ENCODE measurements at places on chromosomes 12 and 14.

- no peak for DNase-seq
Observed at GRCh38 chr14:29955087-29955486, 27.4 kb upstream of the PRKD1 start.

- no peak for DNase-seq
Observed at GRCh38 chr14:98754343-98755020, 517.5 kb downstream of the BCL11B start.

DNA sequence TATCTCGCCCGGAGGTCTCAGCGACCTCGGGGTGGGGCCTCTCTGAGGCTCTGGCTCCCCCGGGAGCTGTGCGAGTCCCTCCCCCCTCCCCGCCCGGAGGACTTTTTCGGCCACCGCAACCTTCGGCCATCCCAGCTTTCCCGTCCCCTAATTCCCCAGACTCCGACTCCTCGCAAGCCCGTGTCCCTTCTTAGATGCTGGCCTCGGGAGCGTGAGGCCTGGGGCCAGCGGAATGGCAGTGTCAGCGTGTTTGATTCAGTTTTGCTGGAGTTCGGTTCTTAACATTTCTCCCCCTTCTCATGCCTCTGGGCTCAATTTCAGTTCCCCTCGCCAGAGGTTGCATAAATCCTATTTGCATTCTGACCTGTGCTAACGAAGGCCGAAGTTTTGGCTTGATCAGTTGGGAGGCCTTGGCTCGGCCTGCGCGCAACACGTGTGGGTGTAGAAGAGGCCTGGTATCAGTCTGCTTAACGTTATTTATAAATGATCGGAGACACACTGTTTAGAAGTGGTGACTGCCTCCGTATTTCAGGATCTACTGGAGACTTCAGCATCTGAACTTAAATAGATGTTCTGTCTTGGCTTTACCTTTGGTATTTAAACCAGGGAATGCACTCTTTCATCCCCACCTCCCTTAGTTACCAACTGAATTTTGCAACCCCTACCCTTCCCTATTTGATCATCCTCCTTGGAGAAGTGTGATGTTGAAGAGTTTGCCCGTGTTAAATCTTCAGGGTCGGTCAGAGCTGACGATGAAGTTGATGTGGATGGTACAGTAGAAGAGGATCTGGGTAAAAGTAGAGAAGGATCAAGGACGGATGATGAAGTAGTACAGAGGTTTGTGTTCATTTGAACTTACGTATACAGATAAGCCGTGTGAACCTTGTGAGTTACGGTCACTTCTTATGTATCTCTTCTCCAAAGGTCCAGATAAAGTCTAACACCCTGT, 851 bp downstream of the HSP90B1 start:
- no peak for DNase-seq

- no peak for DNase-seq
Observed at GRCh38 chr12:24500831-24501230, 448.1 kb downstream of the BCAT1 start.

DNA sequence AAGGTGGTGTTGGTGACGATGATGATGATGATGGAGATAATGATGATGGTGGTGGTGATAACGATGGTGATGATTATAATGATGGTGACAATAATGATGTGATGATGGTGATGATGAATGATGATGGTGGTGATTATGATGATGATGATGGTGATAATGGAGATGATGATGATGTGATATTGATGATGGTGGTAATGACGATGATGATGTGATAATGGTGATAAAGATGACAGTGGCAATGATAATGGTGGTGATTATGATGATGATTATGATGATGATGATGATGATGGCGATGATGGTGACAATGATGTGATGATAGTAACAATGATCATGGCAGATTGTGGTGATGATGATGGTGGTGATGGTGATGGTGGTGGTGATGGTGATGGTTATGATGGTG, 518.0 kb downstream of the GLT1D1 start:
- DNase-seq: no peak

DNA sequence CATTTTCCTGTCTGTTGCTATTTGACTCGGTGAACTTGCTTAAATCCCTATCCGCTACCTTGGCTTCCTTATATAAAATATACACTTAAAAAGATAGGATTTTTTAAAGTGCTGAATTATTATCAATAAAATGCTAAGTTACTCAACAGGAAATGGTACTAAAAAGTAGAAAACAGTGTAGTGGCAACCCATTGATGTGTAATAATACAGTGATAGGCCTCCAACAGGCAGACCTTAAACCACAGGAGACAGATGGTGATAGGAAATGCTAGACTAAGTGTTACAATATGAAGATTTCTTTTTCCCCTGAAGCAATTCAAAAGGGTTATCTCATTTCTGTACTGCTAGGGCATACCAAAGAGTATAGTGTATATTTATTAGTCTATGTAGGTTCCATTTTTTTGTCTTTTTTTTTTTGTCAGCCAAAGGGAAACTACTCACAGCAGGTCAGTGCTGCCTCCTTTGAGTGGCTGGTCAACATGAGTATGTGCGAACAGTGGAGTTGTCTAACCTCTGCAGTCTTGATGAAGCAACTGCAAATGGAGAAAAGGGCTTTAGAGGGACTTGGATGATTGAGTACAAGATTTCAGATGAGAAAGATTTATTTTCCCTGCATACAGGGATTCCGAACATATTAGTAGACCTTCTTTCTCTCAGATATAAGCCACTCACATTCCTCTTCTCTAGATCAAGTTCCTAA, 183.8 kb downstream of the ACSS3 start:
- no peak for DNase-seq

- DNase-seq: no peak
Observed at GRCh38 chr14:60353420-60353819, 104.4 kb downstream of the PPM1A start.

All from T-helper 1 cell (primary cell).